Gastrocnemius medialis (tissue), 4 donors: ENCODE measurements at places on chromosomes 12 and 14.

- no peak for DNase-seq
Measured at GRCh38 chr14:105989566-105990302, 463.4 kb downstream of the TMEM121 start.

DNA sequence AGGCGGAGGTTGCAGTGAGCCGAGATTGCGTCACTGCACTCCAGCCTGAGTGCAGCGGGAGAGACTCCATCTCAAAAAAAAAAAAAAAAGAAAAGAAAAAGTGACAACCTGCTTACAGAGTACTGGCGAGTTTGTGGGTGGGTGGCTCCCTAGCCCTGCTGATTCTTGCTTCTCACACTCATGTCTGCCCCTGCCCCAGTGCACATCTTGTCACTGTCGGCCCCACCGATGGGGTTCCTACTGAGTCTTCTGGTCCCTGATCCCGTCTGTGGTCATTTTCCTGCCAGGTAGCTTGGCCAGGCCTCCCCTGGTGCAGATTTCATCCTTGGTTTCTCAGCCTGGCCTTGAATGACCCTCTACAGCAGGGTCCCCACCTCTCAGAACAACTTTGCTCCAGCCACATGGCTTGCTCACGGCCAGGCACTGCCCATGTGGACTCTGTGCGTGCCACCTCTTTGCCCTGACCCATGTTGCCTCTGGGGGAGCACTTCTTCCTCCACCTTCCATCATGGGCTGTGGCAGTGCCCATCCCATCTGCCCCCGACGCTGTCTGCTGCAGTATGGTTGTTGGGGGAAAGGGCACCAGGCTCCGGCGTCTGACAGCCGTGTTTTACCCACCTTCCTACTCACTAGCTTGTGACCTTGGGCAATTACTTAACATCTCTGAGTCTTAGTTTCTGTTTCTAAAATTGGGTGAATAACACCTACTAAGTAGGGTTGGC, 2.1 kb upstream of the PTPN6 start:
- no peak for DNase-seq

GRCh38 chr12:60014436-60014835, 418.6 kb downstream of the SLC16A7 start:
- DNase-seq, result no peak

DNA sequence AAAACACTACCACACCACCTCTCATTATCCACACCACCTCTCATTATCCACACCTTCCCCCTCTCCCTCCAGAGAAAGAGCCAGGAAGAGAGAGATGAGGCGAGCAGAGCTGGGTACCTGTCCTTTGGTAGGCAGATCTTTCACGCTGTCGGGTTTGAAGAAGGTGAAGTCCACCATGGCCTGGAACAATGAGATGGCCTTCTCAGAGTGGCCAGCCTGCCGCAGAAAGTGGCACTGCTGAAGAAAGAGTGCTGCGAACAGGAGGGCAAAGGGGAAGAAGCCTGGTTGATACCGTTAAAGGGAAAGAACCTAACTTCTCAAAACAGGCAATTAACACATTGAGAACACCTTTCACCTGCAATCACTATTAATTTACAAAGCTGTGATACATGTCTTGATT, 30.6 kb downstream of the NRDE2 start:
- DNase-seq, result no peak

DNA sequence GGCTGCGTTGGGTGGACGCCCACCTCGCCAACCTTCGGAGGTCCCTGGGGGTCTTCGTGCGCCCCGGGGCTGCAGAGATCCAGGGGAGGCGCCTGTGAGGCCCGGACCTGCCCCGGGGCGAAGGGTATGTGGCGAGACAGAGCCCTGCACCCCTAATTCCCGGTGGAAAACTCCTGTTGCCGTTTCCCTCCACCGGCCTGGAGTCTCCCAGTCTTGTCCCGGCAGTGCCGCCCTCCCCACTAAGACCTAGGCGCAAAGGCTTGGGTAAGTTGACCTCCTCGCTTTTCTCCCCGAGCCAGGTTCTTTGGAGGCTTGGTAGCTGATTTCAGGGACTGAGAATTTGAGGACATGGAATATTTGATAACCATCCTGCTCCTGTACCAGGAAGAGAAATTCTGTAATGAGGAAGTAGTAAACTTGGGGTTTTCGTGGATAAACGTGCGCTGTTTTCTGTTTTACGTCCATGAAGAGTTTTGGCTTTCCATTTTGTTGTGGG, 530 bp downstream of the APAF1 start:
- peak; percentile 26 for DNase-seq

DNA sequence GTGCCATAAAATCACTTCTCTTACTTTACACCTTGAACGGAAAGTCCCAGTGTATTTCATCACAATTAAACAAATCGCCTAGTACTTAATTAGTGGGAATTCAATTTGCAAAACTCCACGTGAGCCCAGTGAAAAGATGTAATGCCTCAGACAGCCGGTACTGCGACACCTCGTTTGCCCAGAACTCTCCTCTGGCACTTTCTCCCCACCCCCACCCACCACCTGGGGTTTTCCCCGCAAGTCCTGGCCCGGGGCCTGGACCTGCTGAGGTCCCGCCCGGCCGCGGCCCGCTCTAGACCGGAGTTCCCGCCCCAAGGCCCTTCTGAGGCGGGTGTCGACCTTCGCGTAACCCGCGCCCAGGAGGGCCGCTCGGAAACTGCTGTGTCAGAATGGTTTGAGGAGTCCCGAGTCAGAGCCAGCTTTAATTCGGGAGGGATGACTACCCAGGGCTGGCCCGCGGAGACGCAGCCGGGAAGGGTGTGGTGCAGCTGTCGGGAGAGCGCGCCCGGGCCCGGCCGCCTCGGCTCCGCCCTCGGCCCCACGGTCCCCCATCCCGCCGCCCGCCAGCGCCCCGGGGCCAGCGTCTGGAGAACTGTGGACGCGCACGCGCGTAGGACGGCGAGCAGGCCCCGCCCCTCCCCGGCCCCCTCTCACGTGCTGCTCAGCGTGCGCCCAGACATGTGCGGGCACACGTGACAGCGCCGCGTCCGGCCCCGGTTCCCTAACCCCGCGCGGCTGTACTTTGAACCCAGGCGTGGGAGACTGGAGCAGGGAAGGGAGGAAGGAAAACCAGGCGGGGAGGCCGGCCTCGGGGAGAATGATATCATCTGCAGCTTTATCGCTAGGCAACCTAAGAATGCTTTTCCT, 10.8 kb downstream of the BHLHE41 start:
- DNase-seq, result peak; percentile 98

DNA sequence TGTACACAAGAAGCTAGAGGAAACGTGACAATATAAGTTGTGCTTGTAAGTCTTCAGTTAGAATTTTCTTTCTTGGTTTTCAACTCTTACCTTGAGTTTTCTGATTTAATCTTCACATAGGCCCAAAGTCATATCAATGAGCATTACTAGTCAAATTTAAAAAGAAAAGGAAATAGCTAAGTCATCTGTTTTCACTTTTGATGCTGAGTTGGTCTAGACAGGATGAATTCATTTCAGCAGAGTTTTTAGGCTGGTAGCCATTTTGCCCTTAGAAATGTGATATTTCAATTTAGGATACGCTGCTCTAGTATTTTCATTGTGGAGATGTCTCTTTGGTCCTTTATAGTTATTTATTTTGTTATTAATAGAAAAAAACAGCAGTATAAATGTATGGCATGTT, 44.6 kb upstream of the KRAS start:
- no peak for DNase-seq
